Astrocyte (in vitro differentiated cells and primary cell): ENCODE measurements at places on chromosomes 16 and 17. TPM values are rescaled to one million over a fixed set of nuclear protein-coding genes. Genes with fewer than 3 reads are reported as not detected.

TBC1D3G gene
- not detected in 2 replicates for total RNA-seq

SHBG gene
- total RNA-seq = 0.79 and 1.4 TPM in 2 replicates

GRCh38 chr16:27690608-27691007, 140.7 kb downstream of the KATNIP start:
- no peak for DNase-seq

GRCh38 chr17:67278363-67278762, 33.4 kb upstream of the HELZ start:
- no peak for DNase-seq

DNA sequence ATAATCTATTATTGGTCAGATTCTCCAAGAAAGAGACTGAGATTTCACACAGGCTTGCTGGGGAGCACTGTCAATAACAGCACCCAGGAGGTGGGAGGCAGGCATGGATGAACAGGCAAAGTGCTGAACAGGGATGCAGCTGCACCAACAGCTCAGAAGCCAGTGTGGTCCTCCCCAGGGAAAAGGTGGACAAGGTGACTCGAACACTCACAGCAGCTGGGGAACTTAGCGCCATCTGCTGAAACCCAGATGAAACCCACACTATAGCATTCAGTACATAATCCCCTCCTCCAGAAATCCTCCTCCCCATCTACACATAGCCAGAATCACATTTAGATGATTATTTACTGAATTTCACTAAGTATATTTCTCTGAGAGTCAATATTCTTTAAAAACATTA, 255.2 kb upstream of the WSB1 start:
- no peak for DNase-seq
